Large intestine (tissue), 12 donors: ENCODE measurements at places on chromosomes 2 and 18. TPM values are rescaled to one million over a fixed set of nuclear protein-coding genes. Genes with fewer than 3 reads are reported as not detected.

DNA sequence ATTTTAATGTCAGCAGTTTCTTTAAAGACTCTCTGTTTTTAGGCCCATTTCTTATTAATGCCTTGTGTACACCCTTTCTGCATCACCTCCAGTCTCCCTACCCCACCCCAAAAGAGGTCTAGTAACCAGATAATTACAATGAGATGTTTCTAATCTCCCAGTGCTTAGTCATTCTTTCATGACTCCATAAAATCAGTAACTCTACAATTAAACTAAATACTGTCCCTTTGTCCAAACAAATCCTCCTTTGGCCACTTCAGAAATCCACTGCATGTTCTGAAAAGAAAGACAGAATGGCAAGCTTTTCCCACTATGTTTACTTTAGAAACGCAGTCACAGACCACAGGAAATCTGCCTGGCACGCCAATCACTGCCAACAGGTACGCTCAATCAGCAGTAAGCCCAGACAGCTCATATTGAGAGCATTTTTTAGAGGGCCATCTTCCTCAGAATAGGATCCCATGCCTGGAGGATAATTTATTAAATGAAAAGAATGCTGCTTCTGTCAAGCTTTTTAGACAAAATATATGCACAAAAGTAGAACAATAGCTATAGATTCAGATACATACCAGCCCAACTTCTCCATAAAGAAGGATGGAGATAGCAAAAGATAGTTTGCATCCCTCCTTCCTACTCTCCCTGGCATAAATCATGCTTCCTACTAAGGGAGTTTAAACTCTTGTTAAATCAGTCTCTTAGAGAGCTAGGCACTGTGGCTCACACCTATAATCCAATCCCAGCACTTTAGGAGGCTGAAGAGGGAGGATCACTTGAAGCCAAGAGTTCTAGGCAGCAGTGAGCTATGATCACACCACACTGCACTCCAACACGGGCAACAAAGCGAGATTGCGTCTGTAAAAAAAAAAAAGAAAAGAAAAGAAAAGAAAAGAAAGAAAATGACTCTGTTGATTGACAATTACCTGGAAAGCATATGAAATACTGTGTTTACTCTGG, 14.6 kb downstream of the CLASP1 start:
- no peak for DNase-seq

- no peak for DNase-seq
Measured at GRCh38 chr2:31296641-31297287, 62.8 kb downstream of the EHD3 start.

Gene FBLN7
- 1.7 TPM for polyA plus RNA-seq

DNA sequence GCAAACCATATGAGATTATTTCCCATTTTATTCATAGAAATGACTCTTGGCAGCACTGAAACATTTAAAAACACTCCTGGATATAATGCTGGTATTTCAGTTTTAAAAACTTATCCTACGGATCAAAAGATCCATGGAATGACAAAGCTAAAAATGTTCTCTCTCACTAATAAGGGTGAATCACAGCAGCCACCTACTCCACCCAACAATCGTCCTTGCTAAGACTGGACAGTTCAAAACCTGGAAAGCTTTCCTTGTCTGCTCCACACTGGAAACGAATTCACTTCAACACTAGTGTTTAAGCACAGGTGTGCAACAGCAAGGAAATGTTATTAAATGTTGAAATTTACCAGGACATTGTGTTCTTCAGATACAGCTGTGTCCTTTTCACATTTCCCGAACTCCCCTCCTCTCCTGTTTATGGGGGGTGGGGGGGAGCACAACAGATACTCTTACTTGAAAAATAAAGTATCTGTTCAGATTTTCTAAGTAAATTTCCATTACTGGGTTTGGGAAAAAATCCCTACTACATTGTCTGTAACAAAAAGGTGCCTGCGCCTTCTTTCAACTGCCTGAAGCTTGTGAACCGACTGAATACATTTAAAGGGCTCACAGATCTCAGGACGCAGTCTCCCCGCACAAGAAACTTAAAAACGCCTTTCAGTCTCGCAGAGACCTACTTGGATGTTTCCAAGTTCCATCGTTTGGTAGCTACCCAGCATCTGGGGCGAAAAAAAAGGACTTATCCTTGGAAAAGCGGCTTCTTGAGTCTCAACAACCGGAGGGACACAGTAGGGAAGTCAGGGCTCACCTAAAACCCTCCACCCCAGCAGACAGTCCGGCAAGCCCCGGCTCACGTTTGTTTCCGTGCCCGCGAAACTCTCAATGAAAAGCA, 1.3 kb downstream of the YWHAQ start:
- no peak for DNase-seq

Gene SPDYA
- polyA plus RNA-seq: 3.1 TPM

Gene EPHA4
- 4.9 TPM for polyA plus RNA-seq

DNA sequence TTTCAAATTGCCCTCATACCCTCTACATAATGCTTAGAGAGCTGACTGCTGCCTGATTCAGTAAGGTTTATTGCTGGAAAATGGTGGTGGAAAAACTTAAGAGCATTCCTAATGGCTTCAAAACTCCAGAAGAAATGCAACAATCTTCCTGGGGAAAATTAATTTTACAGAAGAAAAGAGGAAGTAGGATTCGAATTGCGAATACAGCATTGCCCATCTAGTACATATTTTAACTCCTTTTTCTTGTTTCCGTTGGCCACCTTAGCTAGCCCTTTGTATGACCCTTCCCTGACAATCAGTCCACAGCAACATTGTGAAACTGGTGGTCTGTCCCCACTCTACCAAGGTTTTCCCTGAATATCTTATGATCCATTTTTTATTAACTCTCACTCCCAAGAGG, 224.7 kb downstream of the MTX2 start:
- no peak for DNase-seq

Gene DSC3
- polyA plus RNA-seq: 3.4 TPM

DNA sequence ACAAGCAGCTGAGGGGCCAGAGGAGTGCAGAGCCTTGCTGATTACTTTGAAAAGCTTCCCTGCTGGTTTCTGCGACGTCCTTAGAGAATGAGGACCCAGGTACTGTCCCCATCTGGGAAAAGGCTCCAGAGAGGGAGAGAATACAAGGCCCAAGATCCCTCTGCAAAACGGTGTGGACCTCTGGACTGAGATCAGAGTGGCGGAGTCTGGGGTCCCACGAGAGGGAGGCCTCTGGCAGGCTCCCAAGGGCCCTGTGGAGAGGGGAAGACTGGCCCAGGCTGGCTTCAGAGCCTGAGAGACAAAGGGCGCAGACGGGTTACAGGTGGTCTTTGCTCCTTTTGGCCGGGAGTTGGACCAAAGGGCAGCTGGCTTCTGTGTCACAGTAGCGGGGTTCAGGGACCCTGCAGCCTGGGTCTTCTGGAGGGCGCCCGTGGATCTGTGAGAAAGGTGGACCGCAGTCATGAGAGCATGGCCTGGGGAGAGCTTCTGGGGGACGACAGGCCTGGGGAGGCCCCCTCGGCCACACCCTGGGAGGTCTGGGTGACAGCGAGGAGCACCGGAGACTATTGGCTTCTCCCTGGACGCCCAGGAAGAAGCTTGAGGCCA, 805 bp downstream of the SNORC start:
- no peak for DNase-seq

DNA sequence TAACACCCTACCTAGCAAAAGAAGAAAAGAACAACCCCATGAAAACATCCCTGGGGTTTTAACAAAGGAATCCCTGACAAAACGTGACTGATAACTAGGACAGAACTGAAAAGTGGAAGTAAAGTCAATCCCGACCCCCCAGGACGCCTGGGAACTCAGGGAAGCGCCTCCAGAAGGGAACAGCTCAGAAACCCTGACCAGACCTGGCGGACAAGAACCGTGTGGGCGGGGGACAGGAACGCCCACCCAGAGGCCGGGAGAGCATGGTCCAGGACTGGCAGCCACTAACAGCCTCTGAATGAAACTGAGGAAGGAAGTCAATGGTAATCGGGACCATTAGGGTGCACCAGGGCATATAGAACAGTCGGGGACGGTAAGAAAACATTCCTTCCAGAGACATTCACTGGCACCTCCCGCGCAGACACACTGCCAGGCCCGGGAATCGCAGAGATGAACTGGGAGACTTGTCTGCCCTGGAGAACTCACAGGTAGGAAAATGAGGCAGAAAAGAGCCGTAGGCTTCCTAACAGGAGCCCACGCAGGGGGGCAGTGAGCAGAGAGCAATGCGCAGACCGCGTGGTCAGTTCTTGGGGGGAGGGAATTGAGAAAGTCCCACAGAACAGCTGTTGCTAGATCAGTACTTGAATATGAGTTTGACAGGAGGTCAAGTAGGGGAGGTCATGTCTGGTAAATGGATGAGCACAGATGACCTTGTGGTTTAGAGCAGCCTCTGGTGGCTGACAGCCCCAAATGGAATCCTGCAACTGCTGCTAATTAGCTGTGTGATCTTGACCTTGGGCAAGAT, 1.3 kb upstream of the TBC1D8 start:
- DNase-seq: peak; percentile 55

Gene HSPE1
- 268 TPM for polyA plus RNA-seq

- no peak for DNase-seq
Measured at GRCh38 chr18:21815101-21815500, 74.5 kb downstream of the MIB1 start.

- DNase-seq: no peak
Measured at GRCh38 chr2:42752816-42753813, 10.8 kb downstream of the OXER1 start.

Gene MAP3K19
- polyA plus RNA-seq: 0.01 TPM

Gene PTPN18
- 64.4 TPM for polyA plus RNA-seq

DNA sequence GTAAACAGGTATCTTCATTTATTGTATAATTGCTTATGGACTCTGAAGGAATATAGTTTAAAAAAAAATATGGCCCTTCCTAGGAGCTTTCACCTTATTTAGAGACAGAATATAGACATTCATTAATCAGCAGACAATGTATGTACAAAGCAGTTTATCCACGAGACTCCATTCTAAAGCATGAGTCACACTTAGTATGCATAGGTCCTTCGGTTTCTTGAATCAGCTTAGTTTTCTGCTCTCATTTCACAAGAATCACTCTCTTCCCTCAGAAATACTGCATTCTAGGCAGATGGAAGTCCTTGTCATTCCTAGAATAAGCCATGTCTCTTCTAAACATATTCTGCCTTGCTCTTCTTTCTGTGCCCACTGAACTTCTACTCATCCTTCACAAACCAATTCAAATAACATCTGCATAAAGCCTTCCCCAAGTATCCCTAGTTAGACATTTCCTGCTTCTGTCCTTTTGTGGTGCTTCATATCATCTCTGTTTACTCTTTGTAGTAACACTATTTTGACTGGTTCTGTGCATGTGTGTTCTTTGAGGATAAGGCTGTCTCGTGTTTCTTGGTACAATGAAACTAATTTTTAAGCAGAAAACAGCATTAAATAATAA, 84.5 kb downstream of the PTRHD1 start:
- DNase-seq: no peak

Gene SLC30A3
- polyA plus RNA-seq: 0.57 TPM

DNA sequence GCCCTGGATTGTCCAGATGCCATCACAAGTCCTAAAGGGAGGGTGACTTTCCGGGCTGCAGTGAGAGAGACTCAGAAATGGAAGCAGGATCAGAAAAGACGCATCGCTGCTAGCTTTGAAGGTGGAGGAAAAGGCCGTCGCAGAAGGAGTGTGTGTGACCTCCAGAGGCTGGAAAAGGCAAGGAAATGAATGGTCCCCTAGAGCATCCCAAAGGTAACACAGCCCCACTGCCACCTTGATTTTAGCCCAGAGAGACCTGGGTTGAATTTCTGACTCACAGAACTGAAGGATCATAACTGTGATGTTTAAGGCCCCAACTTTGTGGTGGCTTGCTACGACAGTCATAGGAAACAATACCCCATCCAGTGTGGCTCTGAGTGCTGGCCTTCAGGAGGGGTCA, 8.6 kb upstream of the NCK2 start:
- no peak for DNase-seq

DNA sequence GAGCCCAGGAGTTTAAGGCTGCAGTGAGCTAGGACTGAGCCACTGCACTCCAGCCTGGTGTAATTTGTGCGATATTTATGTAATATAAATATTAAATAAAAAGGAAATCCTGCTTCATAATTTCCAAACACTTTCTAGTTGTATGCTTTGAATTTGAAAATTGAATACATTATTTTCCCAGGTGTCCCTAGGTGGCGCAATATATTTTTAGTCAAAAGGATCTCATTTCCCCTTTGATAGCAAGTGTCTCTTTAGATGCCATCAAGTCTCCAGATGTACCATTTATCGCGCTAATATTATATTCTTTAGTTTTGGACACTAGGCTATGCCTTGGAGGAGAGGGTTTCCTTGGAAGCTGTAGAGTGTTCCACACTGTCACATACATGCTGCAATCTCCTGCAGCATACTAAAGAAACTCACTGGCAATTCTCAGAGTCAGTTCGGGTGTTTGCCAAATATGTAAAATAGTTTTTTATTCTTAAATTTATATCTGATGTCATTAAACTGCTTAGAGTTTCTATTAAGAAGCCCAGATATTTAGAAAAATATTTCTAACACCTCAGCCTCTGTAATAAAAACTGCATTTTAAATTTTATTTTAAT, 5.6 kb upstream of the WDR7 start:
- DNase-seq: no peak

Gene TP53I3
- polyA plus RNA-seq: 36.0 TPM

Gene ZBTB7C
- 1.7 TPM for polyA plus RNA-seq

Gene GDF7
- 0.13 TPM for polyA plus RNA-seq

GRCh38 chr2:239162976-239163687, 237.7 kb downstream of the HDAC4 start:
- DNase-seq: no peak

DNA sequence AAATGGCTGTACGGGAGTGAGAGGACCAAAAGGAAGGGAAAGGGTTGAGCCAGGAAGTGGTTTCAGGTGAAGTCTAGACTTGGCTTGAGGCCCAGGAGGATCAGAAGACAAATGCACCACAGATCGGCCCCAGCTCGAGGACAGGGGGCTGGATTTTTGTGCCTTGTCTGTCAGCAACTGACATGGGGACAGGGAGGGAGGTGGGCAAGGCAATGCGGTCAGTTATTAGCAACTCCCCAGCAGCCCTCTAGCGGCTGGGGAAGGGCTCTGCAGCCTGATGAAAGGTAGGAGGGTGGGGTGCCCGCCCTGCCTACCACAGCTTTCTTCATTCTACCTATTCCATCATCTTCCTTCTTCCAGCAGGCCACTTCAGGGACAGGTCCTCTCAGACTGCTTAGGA, 50.0 kb downstream of the CPO start:
- peak; percentile 31 for DNase-seq

GRCh38 chr2:170017860-170018532, 160.0 kb upstream of the MYO3B start:
- DNase-seq: no peak

DNA sequence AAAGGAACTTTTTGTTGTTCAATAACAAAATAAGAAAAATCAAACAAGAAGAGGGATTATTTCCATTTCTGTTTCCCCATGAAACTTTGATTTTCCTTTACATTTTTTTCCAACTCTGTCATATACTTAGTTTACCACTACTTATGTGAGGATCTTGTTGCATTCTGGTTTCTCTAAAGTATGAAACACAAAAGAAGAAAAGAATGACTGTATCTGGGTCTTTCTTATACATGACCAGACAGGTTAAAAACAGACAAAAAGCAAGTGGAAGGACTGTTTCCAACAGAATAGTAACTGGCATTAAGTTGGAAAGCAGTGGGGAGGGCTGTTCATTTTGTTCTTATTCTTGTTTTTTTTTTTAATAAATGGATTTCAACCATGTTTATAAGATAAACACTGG, 1207.8 kb upstream of the FAM98A start:
- DNase-seq: no peak
